ENCODE measurements at places on chromosomes 7 and 10. TPM values are rescaled to one million over a fixed set of nuclear protein-coding genes. Genes with fewer than 3 reads are reported as not detected.

The TCF7L2 gene
- total RNA-seq: 7.4 TPM

The DNAJB9 gene
- 22.6 TPM for total RNA-seq

The HOXA7 gene
- not detected for total RNA-seq

The ADIRF gene
- 13.5 TPM for total RNA-seq

The RSPH10B gene
- not detected for total RNA-seq

The ITIH5 gene
- total RNA-seq: not detected

The ADAM22 gene
- 0.54 TPM for total RNA-seq

The ADAP1 gene
- total RNA-seq: 11.4 TPM

The FAM241B gene
- total RNA-seq: not detected

The PRSS37 gene
- not detected for total RNA-seq

The OPN4 gene
- total RNA-seq: not detected

The AKR1C4 gene
- total RNA-seq: not detected

The HSPA14 gene
- 7.0 TPM for total RNA-seq

The TAC1 gene
- total RNA-seq: not detected

The CNPY1 gene
- not detected for total RNA-seq

The GRM8 gene
- not detected for total RNA-seq

The AMPH gene
- 1.1 TPM for total RNA-seq

The NUTM2D gene
- total RNA-seq: 1.4 TPM

The RNF148 gene
- total RNA-seq: 0.32 TPM

The CASP7 gene
- 35.5 TPM for total RNA-seq

The SLC18A3 gene
- total RNA-seq: 1.3 TPM

The OR6B1 gene
- total RNA-seq: not detected

The CEP55 gene
- 9.0 TPM for total RNA-seq
